Activated T-helper 1 cell treated with anti-CD3 and anti-CD28 coated beads, Interleukin-12 subunit alpha, Interleukin-12 subunit beta, Interleukin-2, Interleukin-4 antibody, amounts not matched to agents 30 ng/mL and 10 ng/mL and 1 ng/mL, durations not matched to agents 14 hours and 24 hours and 36 hours (primary cell): ENCODE measurements at places on chromosomes 1 and 21. TPM values are rescaled to one million over a fixed set of nuclear protein-coding genes. Genes with fewer than 3 reads are reported as not detected.

DNA sequence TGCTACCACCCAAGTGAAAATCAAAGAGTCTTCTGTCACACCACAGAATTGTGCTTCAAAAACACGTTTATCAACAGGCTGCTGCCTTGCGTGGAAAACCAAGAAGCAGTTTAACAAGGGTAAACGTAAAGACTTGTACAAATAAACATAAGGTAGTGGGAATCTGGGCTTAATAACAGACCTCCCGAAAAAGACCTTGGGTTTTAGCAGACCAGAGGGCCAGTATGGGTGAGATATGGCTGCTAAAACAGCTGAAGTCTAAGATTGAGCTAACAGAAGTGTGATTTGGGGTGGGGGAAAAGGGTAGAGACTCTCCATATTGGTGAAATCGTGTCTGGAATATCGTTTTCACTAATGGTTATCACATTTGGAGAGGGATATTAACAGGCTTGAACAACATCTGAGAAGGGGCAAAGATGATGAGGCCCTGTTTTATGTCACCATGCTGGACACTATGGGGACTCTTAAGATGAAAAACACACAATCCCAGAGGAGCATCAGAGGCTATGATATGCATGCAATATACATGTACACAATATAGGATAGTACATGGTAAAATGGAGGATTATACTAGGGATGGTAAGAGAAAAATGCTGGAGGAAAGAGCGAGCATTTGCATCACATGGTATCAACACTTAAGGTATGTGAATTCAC is 1.4 kb downstream of the MOV10 start:
- H3K27me3 ChIP-seq, result no peaks in the 10 kb centered on the region
- peak overlapping the region; percentile 81 for H3K4me3 ChIP-seq
- H3K4me1 ChIP-seq, result peaks cover 61% of the 10 kb centered on the region
- no peak for DNase-seq
- peak overlapping the region; percentile 72 for H3K27ac ChIP-seq

Gene SCNM1
- 111 and 117 TPM in 2 replicates for total RNA-seq

Gene LEPR
- 1.1 and 1.4 TPM in 2 replicates for total RNA-seq

DNA sequence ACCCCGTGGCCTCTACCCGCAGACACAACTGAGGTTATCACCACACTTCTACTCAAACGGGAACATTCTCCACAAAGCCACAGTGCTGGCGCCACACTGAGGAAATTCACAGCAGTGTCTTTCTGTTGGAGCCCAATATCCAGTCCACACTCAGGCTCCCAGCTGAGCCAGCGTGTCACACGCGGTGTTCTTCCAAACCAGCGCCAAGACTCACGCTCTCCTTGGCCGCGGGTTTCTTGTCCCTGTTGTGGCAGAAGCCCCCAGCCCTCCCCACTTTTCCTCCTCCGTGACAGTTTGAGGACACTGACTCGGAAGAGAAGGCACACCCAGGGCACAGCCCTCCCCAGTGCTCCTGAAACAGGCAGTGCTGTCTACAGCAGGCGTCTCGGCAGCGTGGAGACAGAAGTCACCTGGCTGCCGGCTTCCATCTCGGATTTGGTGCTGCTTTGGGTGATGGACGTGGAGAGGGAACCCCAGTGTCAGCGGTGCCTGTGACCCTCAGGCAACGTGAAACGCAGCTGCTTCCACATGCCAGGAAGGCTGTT is 35.4 kb upstream of the AGPAT3 start:
- DNase-seq, result no peak
- no peak overlapping the region for H3K27ac ChIP-seq
- H3K27me3 ChIP-seq, result peaks cover 9% of the 10 kb centered on the region
- H3K4me1 ChIP-seq, result peaks cover 3% of the 10 kb centered on the region
- H3K4me3 ChIP-seq, result no peak overlapping the region
- H3K36me3 ChIP-seq, result no peaks in the 10 kb centered on the region

Gene PPM1J
- 0.60 and 1.1 TPM in 2 replicates for total RNA-seq

Gene EPB41
- 70.0 and 74.9 TPM in 2 replicates for total RNA-seq

- peaks cover 12% of the 10 kb centered on the region for H3K27me3 ChIP-seq
- no peak overlapping the region for H3K4me3 ChIP-seq
- no peak for DNase-seq
- peaks cover 3% of the 10 kb centered on the region for H3K36me3 ChIP-seq
These were observed 7.1 kb upstream of the SFT2D2 start for GRCh38 chr1:168218658-168219057.

Gene UTS2
- total RNA-seq, result not detected in 2 replicates

DNA sequence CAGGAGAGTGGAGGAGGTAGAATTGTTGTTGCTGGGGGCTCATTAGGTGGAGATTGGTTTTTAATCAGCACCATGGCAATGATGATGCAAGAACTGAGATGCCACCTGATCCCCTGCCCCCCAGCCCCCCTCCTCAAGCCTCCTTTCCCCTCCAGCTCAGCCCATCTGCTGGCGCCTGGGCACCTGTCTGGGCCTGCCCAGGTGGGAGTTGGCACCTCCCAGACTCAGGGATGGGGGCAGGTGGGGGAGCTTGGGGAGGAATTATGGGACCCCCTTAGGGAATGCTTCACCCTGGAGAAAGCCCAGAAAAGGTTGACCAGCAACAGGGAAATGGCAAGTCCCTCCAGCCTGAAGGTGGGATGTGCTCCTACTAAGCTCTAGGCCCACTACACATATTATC is 1.5 kb upstream of the NHLH1 start:
- H3K4me1 ChIP-seq, result no peaks in the 10 kb centered on the region
- peaks cover 4% of the 10 kb centered on the region for H3K27me3 ChIP-seq
- H3K27ac ChIP-seq, result no peak overlapping the region
- no peak for DNase-seq
- no peak overlapping the region for H3K4me3 ChIP-seq
- H3K36me3 ChIP-seq, result peaks cover 7% of the 10 kb centered on the region

Gene ACTA1
- 0.20 TPM in 1 of 2 replicates, not detected in the other for total RNA-seq

GRCh38 chr1:196535727-196536126 is 72.5 kb downstream of the KCNT2 start:
- H3K4me3 ChIP-seq, result no peak overlapping the region
- H3K36me3 ChIP-seq, result no peaks in the 10 kb centered on the region
- no peaks in the 10 kb centered on the region for H3K4me1 ChIP-seq
- DNase-seq, result no peak
- no peaks in the 10 kb centered on the region for H3K27me3 ChIP-seq
